ENCODE measurements at places on chromosomes 16 and 17.

GRCh38 chr17:78064708-78065107 lies 63.8 kb downstream of the TMC6 start:
- DNase-seq, result no peak

DNA sequence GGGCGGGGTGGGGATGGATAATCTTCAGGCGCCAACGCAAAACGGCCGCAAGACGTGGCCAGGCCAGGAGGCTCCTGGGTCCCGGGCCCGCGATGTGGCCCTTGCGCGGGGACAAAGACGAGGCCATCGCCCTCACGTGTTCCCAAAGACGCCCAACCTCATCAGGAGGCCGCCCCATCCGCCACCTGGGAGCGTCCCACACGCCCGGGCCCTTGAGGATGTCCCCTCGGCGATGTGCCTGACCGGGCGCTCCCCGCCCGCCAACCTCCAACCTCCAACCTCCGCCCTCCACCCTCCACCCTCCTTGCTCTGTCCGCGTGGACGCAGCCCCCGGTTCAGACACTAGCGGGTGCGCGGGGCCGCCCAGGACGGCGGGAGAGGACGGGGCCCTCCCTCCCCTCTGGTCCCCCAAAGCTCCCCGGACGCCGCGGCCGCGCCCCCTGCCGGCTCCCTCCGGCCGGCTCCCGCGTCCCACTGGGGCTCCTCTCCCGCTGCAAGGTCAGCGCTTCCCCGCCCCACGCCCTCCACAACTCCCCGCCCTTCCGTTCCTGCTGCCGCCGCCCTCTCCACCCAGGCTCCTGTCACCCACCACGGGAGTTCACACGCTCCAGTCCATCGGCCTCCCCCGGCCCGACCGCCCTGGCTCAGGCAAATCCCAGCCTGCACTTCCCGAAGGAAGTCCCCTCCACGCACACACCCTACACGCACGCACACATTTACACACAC lies 250.8 kb upstream of the RPL38 start:
- DNase-seq, result peak; percentile 68

DNA sequence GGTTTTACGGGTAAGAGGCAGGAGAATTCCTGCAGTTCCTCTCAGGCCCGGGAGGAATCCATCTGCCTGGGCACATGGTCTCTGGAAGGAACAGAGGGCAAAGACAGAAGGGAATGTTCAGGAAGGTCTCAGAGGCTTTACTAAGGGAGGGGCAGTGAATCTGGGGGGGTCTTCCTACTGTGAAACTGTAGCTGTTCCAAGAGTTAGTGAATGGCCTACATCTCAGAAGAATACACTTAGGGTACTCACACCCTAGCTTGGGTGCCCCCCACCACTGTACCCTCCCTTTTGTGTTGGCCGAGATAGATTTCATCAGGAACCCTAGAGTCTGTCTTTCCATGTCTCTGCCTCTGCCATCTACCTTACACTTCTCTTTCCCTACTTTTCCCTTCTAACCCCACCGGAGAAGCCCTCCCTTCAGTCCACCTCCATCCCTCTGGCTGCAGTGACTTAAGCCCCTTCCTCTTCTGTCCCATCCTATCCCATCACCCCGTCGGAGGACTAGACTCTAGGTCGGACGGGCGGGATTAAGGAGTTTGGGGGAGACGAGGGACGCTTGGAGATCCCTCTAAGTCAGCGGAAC lies 316 bp downstream of the DLG4 start:
- peak; percentile 23 for DNase-seq

DNA sequence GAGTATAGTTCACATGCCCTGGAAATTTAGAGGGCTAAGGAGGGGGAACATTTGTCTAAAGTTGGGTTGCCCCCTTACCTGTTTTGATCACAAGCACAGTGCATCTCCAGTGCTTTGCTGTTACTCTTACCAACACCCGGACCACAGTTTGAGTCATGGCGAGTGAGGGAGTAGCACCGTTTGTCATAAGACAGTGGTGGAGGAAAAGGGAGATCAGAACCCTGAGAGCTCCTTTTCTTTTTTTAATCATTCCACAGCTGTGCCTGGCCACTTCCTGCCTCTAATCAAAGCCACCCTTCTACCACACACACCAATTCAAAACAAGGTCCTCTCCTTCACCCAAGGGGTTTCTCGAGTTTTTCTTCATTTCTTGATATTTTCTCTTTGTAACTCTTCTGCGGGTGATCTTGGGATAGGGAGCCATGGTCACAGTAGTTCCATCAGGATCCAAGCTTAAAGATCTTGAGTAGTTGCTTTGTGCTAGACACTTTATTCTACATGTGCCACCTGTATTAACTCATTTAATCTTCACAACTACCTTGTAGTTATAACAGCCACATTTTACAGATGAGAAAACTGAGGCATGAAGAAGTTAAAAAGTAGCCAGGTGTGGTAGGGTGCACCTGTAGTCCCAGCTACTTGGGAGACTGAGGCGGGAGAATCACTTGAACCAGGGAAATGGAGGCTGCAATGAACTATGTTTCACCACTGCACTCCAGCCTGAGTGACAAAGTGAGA lies 5.0 kb upstream of the MYL4 start:
- DNase-seq, result peak; percentile 21

DNA sequence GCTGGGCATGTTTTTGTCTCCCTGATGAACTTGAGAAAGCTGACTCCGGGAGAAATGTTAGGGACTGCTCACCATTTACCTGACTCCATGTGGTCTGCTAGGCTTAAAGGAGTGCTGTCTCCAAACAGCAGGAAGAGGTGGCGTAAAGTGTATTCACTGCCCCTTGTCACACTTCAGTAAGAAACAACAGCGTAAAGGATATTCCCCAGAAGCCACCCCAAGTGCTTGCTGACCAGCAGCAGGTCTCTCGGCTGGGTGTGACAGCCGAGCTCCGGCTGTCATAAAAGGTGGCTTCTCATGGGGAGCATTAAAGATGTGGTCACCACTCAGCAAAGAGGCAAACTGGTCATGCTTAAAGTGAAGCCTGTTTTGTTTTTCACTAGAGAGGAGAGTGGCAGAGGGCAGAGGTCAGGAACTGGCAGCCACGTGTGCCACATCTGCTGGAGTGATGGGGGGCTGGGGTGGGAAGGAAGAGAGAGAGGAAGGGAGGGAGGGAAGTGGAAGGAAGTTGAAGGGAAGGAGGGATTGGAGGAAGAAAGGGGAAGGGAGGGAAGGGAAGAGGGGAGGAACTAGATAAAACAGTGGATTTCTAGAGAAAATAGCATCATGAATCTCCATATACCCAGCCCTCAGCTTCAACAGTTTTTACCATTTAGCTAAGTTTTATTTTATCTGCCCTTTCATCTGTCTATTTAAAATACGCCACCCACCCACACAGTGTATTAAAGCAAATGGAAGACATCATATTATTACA lies 119.3 kb downstream of the CLEC16A start:
- DNase-seq, result no peak

DNA sequence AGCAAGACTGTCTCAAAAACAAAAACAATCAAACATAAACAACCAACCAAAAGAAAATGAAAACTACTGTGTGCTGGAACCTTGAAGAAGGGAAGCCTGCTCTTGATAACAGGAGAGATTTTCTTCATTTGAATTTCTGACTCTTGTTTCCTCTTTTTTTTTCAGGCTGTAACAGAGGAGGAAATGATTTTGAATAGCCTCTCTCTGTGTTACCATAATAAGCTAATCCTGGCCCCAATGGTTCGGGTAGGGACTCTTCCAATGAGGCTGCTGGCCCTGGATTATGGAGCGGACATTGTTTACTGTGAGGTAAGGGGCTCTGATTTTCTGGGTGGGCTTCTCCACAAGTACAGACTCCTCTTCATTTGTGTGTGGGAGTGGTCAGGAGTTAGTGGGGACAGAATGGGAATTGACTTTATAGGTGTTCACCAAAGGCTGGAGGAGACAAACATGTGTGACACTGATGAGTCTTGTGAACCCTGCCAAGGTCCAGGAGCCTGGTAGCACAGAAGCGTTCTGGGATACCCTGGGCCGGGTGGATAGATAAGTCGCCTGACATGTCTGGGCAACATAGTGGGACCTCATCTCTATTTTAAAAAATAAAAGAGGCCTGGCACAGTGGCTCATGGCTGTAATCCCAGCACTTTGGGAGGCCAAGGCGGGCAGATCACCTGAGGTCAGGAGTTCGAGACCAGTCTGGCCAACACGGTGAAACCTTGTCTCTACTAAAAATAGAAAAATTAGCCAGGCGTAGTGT lies 14.9 kb downstream of the DUS2 start:
- no peak for DNase-seq

GRCh38 chr16:86345516-86345915 lies 164.8 kb upstream of the FOXF1 start:
- DNase-seq, result no peak

DNA sequence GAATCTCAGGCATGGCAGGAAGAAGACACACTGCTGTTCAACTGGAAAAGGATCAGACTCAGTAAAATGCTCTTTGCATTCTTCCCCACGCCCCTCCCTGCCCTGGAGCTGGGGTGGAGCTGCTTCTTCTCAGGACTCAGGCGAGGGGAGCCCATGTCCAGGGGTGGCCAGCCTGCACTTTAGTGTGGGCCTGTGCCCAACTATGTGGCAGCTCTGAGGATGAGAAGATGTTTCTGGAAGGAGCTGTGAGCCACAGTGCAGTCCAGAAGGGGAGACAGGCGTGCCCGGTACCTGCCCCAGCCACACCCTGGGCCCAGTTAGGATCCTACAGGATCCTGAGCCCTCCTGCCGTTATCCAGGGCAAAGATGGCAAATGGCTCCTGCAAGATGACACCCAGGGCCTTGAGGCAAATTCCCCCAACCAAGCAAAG lies 120.3 kb downstream of the ANKRD11 start:
- DNase-seq, result no peak

DNA sequence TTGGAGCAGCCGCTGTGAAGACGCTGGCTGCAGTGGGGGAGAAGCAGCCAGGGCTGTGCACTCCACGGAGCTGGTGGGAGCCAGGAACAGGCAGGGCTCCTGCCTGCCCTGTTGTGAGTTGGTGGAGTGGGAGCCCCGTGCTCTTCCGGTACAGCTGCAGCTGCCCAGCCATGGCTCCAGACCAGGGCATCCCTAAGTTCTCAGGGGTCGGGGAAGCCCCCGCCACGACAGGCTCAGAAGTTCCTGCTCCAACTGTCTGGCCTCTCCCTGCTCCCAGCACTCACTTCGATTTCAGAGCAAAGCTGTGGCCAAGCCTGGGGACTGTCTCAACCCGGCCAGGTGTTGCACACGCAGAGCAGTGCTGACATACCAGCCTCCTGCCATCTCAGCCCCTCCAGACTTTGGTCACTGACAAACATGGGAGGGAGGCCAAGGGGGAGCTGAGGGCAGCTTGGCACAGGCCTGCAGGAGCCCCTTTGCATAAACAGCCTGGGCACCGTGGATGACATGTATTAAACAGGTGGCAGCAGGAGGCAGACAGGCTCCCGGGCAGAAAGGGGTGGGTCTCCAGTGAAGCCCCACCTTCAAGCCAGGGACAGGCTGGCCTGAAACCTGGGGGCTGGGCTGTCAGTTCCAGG lies 13.9 kb upstream of the KDM8 start:
- DNase-seq, result no peak

GRCh38 chr17:38434178-38434665 lies 6.0 kb downstream of the ARHGAP23 start:
- no peak for DNase-seq

GRCh38 chr17:32323811-32324491 lies 18.0 kb downstream of the C17orf75 start:
- peak; percentile 42 for DNase-seq

DNA sequence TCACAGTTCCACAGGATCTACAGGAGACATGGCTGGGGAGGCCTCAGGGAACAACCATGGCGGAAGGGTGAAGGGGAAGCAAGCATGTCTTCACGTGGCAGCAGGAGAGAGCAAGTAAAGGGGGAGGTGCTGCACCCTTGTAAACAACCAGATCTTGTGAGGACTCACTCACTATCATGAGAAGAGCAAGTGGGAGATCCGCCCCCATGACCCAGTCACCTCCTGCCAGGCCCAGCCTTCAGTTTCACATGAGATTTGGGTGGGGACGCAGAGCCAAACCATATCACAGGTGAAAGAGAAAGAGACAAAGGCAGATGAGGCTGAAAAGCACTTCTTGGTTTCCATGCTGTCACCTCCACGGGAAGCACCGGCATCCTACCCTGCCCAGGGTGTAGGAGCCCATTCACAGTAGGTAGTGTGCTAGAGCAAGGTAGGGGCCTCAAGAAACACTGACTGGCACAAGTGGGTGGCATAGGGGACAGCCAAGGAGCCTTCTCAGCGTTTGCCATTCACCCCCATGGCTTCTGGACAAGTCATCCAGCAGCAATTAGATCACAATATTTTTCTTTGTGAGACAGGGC lies 6.6 kb downstream of the NARF start:
- DNase-seq, result no peak

- DNase-seq, result no peak
Measured at GRCh38 chr16:82999711-83000110, 372.9 kb downstream of the CDH13 start.

GRCh38 chr17:48584223-48584741 lies 5.8 kb downstream of the HOXB3 start:
- no peak for DNase-seq

DNA sequence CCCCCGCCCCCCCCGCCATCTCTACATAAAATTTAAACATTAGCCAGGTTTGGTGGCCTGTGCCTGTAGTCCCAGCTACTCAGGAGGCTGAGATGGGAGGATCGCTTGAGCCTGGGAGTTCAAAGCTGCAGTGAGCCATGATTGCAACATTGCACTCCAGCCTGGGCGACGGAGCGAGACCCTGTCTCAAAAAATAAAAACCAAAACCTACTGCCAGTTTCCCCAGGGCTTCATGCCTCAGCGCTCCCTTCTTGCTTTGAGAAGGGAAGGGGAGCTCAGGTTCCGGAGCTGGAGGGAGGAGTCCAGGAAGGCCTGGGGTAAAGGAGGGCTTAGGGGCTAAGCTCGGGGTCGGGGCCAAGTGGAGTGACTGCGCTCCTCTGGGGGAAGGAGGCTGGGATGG lies 20.5 kb downstream of the PLCD3 start:
- no peak for DNase-seq

All from suppressor macrophage (primary cell).